ENCODE measurements at places on chromosomes 5 and 9.

DNA sequence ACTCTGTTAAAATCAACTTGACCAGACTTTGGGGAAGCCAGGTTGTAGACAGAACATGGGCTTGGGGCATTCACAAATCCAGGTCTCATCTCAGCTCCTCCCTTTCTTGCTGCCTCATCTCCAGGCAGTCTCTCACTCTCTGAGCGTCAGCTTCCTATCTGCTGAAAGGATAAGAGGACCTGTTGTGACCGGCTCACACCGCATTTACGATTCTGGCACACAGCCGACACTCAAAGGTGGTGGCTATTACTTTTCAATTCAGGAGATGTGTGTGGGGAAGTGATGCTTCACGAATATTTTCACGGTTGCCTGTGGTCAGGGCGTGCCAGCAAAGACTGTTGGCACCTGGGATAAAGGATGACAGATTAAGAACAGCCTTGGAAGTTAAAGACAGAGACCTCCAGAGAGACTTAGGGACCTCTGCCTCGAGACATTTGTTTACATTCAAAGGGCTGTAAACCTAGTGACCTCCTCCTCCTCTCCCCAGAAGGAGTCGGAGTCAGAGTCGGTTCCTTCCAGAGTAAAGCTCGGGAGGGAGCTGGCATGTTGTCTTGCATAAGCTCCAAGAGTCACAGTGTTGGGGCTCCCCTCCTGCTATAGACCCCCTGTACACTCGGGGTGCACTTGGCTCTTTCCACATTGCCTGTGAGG lies 83.2 kb downstream of the AK8 start:
- no peak for DNase-seq

DNA sequence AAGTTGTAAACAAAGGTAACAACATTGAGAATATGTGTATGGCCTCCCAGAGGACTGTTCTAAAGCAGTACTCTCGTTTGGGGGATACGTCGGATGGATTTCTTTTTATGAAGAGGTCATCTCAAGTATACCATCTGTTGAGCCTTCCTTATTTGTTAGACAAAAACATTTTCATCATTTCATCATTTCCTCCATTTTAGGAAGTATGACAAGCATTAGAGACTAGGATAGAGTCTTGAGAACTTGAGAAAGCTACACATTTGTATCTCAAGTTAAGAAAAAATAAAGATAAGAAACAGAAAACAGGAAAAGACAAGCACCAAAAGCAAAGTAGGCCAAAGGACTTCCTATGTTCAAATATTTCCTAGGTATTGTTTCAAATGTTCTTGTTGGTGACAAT lies 307.0 kb downstream of the EFNA5 start:
- DNase-seq: no peak

GRCh38 chr9:17625644-17626388 lies 47.0 kb downstream of the SH3GL2 start:
- no peak for DNase-seq

- no peak for DNase-seq
Measured at GRCh38 chr5:6291961-6292360, 86.4 kb downstream of the MED10 start.

DNA sequence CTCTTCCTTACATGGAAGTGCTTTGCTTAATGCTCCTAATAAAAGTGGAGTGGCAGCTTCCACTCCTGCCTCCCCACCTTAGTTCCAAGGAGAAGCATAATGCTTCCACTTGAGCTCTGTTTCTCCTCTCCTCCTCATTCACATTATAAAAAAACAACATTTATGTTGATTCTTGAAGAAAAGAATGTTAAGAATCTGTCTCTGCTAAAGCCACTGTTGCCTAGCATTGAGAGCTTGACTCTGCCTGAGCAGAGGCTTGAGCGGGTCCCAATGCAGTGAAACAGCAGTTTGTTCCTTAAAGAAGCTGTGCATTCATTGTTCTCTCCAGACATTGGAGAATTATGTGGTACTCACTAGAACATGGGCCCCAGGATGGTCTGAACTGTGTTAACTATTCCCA lies 101.5 kb upstream of the GHR start:
- no peak for DNase-seq

DNA sequence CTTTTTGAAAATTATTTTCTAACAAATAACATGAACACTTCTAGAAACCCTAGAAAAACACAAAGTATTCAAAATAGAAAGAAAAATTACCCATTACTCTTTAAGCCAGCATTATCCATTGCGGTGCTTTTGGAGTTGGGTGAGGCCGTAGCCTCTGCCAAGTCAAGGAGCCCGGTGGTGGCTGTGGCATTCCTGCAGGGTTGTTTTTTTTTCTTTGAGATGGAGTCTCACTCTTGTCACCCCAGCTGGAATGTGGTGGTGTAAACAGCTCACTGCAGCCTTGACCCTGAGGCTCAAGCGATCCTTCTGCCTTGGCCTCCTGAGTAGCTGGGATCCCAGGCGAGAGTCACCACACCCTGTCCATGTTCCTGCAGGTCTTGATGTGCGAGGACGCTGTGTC lies 8.2 kb upstream of the AHRR start:
- no peak for DNase-seq

- no peak for DNase-seq
Measured at GRCh38 chr9:107361816-107362215, 78.7 kb downstream of the RAD23B start.

GRCh38 chr9:8229226-8229625 lies 429.6 kb upstream of the DMAC1 start:
- no peak for DNase-seq

DNA sequence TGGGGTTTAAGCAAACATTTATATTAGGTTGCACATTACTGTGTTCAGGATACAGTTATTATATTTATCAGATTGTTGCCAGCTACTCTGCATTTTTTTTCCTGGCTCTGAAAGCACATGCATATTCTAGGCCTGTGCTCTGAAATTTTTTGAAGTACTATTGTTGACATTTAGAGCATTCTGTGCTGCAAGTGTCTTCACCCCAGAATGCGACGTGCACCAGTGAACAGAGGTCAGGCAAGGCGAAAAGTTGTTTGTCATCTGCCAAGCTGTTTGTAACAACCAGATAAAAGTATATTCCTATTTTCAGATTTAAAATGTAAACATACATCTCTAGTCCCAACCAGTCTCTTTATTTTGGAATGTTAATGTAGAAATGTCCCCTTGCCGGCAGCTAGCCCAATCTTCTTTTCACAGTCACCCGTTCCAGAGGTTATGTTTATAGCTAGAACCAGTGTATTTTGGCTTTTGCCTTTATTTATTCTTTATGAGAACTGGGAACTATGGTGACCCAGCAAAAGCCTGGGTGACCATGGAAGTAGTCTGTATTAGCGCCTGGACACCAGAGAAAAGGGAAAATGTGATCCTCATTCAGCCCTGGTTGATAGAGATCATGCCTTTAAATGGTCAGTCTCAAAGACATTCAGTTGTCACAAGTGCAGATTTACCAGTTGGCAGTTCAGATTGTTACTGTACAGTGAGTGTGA lies 84.6 kb downstream of the NDUFAF2 start:
- DNase-seq: no peak

DNA sequence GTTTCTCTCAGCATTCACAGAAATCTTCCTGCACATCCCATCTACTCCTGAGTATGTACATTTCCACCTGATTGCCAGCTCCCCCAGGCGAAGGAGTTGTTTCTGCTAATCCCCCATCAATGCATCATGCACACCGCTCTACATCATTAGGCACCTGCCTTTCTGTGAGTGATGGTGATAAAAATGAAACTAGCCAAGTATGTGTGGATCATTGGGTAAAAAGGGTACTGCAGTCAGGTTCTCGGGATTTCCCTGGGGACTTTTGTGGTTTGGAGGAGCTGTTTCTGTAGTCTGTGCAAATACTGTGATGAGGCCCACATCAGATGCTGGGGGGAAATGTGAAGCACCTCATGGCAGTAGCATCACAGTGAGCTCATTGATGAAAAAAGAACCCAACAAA lies 30.4 kb downstream of the CAMK4 start:
- DNase-seq: no peak

DNA sequence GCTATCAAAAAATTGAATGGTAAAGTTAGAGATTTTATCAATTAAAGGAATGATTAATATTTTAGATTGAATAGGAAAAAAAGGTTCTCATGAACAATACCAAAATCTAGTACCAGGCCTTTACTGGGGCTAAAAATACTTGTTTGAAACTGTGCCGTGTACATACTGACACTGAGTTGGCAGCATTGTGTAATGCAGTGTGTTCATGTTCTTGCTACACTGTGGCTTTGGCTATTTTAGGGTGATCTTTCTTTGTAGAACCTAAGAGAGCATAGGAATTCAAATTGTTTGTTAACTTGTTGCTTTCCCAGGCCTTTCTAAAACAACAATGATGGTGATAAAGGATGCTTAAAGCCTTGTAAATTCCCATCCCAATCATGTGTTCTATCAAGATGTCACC lies 80.9 kb downstream of the KIF4B start:
- no peak for DNase-seq

- DNase-seq: no peak
Measured at GRCh38 chr9:125258832-125259534, 2.6 kb upstream of the GAPVD1 start.

DNA sequence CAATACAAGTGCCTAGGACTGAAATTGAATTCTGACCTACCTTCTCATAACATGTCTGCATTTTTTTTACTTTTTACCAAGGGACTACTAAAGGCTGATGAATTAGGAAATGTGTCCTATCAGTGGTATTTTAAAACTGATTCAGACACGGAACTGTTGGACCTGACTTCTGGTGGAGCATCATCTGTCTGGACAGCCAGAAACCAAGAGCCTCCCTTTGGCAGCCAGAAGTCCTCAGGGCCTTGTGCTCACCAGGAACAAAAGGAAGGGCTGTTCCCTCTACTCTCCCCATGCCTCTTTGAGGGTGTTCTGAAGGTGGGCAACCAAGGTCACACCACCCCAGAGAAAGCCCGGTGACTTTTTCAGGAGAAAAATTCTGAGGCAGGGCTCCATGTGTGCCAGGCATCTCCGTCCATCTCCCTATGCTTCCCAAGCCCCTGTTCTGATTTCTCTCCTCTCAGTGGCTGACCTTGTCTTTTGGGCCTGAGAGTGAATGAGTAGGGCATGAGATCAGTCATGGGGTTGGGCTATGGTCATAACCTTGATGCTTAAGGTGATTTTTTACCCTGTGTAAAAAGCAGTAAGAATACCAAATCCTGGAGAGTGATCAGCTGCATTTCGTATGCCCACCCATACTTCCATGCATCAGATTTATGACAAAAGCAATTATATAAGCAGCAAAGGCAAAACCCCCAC lies 143.7 kb downstream of the SCAMP1 start:
- DNase-seq: no peak

- DNase-seq: no peak
Measured at GRCh38 chr5:136205941-136206340, 13.0 kb upstream of the SMIM32 start.

DNA sequence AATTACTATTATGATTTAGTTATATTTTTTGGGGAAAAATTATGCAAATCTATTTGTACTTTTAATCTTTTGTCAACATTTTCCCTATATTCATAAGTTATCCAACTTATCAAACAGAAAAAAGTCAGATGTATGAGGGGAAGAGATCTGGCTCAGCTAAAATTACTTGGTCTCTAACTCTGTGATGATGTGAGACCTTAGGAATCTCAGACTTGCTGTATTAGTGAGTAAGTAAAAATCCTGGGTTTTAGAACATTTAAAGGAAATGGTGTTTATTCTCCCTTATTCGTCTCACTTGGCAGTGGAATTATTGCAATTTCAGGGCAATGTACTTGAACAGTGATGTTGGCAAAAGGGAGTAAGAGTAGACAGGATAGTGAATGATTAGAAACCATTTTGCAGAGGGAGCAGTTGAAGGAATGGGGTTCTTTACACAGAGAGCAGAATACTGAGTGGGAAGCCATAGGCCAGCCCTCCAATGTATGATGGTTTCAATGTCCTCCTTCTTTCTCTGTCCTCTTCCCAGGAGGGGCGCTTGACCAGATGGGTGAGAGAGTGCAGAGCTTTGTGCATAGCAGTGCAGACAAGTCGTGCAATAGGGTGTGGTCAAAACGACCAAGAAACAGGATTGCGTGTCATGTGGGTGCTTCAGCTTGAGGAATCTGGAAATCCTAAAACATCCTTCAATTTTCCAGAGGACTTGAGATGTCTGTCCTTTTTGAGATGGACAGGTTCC lies 91.7 kb downstream of the TENT4A start:
- DNase-seq: no peak

DNA sequence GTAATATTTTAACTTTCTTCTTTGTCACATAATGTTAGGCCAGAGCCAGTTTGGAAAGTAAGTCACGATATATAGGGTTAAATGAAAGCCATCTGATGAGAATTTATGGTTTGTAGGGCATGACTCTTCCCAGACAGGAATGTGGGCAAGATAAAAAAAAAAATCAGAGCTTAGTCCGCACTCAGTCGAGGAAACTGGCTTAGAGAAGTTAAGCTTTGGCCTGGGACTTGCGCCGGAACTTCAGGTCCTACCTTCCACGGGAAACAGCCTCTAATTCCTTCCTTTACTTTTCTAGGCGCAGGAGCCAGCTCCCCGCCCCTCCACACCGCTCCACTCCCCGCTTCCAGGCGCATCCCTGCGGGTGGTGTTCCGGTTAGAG lies 475 bp downstream of the DDX31 start:
- DNase-seq: no peak

DNA sequence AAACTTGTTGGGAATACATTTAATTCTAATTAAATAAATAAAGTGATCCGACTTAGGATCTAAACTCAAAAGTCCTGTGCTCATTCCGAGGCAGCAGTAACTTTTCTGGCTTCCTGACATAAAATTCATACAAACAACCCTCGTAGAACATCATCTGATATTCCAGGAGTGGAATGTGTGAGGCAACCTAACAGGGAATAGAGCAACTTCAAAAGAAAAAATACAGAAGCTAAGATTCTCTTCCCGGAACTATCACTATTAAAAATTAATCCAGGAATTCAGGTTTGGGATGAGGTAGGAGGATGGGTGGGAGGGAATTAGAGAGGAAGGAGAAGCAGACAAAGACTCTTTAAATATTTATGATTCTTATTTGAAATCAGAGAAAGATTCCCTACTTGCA lies 32.9 kb upstream of the TRIO start:
- no peak for DNase-seq

DNA sequence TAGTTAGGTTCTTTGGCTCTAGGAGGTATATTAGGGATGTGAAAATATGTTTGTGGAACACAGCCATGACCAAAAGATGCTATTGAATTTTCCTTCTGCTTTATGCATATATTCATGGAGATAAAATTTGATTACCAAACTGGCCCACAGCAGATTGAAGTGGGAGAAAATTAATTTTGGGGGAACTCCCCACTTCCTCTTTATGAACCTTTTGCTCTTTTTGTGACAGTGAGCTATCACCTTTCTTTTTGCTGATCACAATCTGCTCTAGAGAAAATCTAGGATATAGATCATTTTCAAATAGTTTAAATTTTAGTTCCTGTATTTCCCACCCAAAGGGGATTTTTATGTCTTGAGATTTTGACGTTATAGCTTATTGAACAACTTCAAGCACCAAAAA lies 313.0 kb downstream of the GABRB2 start:
- no peak for DNase-seq

DNA sequence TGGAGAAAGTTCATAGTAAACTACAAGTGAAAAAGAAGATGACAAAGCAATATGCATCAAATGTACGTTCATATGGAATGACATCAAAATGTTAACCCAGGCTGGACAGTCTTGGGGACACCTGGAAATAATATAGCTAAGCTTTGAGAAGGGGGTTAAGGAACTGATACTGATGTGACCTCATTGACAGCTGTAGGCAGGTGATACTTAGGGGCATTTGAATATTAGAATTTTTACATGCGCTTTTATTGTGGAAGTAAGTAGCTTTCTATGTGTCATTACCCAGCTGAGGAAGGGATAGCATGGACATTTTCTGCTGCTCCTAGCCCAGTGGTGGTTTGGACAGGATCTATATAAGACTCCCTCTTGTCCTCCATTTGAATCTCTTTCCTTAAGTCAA lies 299.7 kb downstream of the CWC27 start:
- DNase-seq: no peak

GRCh38 chr5:150299571-150300327 lies 3.0 kb downstream of the ARSI start:
- DNase-seq: no peak

All from iPS DF 6.9 (cell line).